ENCODE measurements at places on chromosomes 2 and 18. TPM values are rescaled to one million over a fixed set of nuclear protein-coding genes. Genes with fewer than 3 reads are reported as not detected.

DNA sequence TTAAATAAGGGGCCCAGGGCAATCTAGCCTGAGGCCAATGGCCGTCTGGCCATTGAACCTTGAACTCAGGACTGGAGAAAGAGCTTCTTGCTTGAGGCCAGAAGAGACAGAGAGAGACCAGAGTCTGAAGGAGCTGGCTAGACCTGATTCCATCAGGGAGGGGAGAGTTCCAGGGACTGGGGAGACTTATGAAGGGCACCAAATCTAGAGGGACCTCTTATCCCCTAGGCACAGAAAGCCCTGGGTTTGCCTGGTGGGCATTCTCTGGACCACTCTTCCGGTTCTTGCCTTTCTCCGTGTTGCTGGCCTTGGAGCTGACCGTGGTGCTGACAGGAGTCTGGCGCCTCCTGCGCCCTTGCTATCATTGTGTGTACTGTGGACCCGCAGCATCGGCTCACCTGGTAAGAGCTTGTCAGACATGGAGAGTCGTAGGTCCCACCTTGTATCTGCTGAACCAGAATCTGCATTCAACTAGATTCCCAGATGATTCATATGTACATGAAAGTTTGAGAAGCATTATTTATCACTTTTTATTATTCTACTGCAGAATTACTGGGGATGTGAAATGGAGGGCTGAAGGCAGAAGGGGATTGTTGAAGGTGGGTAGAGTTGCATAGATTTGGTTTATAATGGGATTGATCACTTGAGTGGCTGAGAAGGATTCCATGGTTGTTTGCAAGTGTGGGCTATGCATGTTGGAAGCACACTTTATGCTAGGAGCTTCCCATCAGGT is 4.3 kb upstream of the TRPM8 start:
- no peak for DNase-seq
- H3K36me3 ChIP-seq, result no peaks in the 10 kb centered on the region
- no peaks in the 10 kb centered on the region for H3K4me1 ChIP-seq
- H3K27me3 ChIP-seq, result peaks cover 6% of the 10 kb centered on the region
- H3K27ac ChIP-seq, result no peak overlapping the region
- H3K4me3 ChIP-seq, result no peak overlapping the region

DNA sequence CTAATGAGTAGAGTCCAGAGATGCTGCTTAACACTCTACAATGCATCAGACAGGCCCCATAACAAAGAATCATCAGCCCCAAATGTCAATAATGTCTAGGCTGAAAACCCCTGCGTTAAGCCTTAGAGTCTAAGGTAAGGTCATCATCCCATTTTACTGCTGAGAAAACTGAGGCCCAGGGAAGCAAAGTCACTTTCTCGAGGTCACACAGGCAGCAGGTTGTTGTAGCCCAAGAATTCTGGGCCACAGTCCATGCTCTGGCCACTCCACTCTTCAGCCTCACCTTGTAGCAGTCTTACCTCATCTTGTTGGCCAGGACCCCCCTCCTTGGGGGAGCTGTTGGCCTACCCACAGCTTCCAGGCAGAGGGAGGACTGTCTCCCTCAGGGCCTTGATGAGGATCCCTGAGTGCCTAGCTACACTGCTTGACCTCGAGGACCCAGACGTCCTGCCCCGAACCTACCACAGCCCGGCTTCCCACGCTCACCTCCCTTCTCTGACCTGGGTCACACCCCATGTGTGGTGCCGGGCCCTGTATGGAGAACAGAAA is 54.4 kb downstream of the SMAD7 start:
- peaks cover under 1% of the 10 kb centered on the region for H3K4me1 ChIP-seq
- DNase-seq, result peak; percentile 48
- H3K27ac ChIP-seq, result no peak overlapping the region

DNA sequence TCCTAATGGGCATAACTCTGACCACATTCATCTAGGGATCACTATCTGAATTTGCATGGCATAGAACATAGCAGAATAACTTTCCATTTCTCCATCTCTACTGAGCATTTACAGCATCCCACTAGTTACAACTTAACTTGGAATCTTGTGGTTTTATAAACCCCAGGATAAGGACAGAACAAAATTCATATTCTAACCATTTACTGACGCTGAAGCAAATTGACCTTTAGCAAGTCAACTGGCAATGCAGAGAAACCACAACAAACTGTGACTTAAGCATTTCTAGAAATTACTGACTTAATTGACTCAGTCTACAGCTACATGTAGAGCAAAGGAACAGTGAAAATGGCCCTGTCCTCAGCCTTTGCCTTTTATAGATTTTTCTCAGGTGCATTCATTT is 61.2 kb downstream of the DCC start:
- H3K27ac ChIP-seq, result no peak overlapping the region
- no peaks in the 10 kb centered on the region for H3K36me3 ChIP-seq
- H3K27me3 ChIP-seq, result no peaks in the 10 kb centered on the region
- H3K4me1 ChIP-seq, result no peaks in the 10 kb centered on the region

DNA sequence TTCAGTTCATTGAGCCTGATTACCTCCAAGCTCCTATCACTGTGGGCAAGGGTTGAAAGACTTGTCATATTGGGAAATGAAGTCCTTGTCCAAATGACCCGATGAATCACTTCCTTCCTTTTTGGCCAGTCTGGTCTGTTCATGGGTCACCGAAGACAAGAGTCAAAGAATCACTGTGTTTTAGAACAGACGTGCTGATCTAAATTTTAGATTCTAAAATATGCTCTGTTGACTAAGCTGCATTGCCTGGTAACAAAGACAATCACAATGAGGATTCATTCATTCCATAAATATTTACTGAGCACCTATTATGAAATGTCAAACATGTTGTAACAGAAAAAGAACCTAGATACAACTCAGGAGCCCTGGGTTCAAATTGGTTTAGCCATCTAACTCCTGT is 99.4 kb upstream of the RND3 start:
- no peak overlapping the region for H3K4me3 ChIP-seq
- H3K4me1 ChIP-seq, result peaks cover 40% of the 10 kb centered on the region
- H3K27ac ChIP-seq, result peak overlapping the region; percentile 79
- no peaks in the 10 kb centered on the region for H3K36me3 ChIP-seq
- no peak for DNase-seq

GRCh38 chr18:63131106-63131958 is 188.2 kb downstream of the BCL2 start:
- no peaks in the 10 kb centered on the region for H3K36me3 ChIP-seq
- H3K4me3 ChIP-seq, result no peak overlapping the region
- DNase-seq, result peak; percentile 69
- H3K4me1 ChIP-seq, result no peaks in the 10 kb centered on the region
- peaks cover 15% of the 10 kb centered on the region for H3K27me3 ChIP-seq
- no peak overlapping the region for H3K27ac ChIP-seq

GRCh38 chr18:72868585-72869225 is 918 bp upstream of the NETO1 start:
- no peak overlapping the region for H3K27ac ChIP-seq
- no peak overlapping the region for H3K4me3 ChIP-seq
- no peaks in the 10 kb centered on the region for H3K4me1 ChIP-seq
- DNase-seq, result peak; percentile 74
- H3K36me3 ChIP-seq, result no peaks in the 10 kb centered on the region
- peaks cover 10% of the 10 kb centered on the region for H3K27me3 ChIP-seq

- H3K27me3 ChIP-seq, result no peaks in the 10 kb centered on the region
- H3K27ac ChIP-seq, result no peak overlapping the region
- H3K36me3 ChIP-seq, result peaks cover 6% of the 10 kb centered on the region
- DNase-seq, result peak; percentile 76
- H3K4me1 ChIP-seq, result peaks cover 26% of the 10 kb centered on the region
Observed at GRCh38 chr2:240589850-240590525, 3.5 kb downstream of the CAPN10 start.

GRCh38 chr2:171406044-171406443 is 27.7 kb downstream of the METTL8 start:
- peaks cover 33% of the 10 kb centered on the region for H3K4me1 ChIP-seq
- no peaks in the 10 kb centered on the region for H3K27me3 ChIP-seq
- no peak overlapping the region for H3K27ac ChIP-seq
- DNase-seq, result no peak

DNA sequence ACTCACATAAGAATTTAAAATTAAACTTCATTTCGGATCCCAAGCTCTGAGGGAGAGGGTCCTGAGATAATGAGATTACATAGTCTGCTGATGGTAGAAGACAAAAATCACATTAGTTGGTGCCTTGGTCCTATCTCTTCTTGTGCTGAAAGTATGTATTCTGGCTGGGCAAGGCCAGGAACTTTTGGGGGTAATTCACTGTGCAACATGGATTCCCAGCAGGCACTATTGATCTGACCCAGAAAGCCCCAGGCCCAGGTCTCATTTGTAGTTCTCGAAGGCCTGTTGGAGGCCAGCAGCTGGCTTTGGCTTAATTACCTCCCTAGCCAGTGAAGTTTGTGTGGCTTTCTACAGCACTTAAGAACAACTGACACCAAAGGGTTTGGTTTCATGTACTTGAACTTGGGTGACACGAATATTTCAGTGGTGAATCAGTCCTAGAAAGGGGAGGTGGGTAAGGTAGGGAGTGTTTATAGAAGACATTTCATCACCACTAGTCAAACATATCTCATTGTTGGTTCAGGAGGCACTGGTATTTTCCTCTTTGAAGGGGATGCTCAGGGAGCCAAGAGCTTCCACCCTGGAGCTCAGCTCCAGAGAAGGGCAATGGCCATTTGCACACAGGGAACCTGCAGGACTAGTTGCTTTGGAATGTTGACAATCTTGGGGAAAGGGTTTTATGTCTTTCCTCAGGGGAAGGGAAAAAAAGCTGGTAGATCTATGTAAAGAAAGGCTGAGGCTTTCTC is 217.8 kb downstream of the OSR1 start:
- no peaks in the 10 kb centered on the region for H3K36me3 ChIP-seq
- peak overlapping the region; percentile 72 for H3K27ac ChIP-seq
- peak; percentile 66 for DNase-seq

DNA sequence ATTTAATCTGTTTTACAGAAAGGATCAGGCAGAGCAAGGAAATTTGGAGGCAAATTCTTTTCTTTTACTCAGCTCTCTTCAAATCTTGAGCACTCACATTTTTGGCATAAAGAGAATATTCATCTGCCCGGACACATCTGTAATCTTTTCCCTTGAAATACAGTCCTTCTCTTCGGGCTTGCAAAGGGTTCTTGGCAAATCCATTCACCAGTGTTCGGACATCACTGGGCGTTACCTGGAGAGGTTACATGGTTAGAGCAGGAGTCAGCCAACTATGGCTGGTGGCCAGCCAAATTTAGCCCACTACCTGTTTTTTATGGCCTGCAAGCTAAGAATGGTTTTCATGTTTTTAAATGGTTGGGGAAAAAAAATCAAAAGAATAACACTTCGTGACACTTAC is 2.1 kb downstream of the PFN4 start:
- no peak overlapping the region for H3K4me3 ChIP-seq
- DNase-seq, result no peak
- no peaks in the 10 kb centered on the region for H3K36me3 ChIP-seq
- H3K4me1 ChIP-seq, result peaks cover 14% of the 10 kb centered on the region
- H3K27ac ChIP-seq, result no peak overlapping the region

GRCh38 chr2:239544918-239545465 is 144.2 kb upstream of the HDAC4 start:
- H3K27ac ChIP-seq, result no peak overlapping the region
- H3K27me3 ChIP-seq, result no peaks in the 10 kb centered on the region

- peaks cover 23% of the 10 kb centered on the region for H3K4me1 ChIP-seq
- H3K27ac ChIP-seq, result no peak overlapping the region
- no peaks in the 10 kb centered on the region for H3K27me3 ChIP-seq
Observed at GRCh38 chr2:130373808-130374365, 18.0 kb downstream of the PTPN18 start.

DNA sequence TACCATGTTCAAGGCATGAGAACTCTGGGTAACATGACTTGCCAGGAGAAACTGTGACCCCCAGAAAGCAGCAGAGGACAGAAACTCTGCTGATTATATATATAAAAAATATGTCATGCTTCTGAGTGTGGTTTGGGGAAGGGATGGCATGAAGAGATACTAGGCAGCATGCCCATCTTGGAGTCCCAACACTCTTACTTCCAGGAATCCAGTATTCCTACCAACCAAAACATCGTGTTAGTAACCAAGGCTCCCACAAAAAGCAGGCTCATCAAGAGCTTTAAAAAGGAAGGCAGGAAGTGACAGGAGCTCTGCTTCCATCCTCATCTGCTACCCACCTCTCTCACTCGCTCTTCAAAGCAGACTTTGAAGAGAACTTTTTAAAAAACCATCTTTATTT is 31.6 kb upstream of the TWIST2 start:
- no peak for DNase-seq
- no peak overlapping the region for H3K4me3 ChIP-seq

The IL36B gene
- not detected for total RNA-seq

The C1QL2 gene
- not detected for total RNA-seq

The G6PC2 gene
- not detected for total RNA-seq

The CYP26B1 gene
- under 0.01 TPM for total RNA-seq

The MATN3 gene
- total RNA-seq, result 2.4 TPM

All from osteoblast (primary cell).